Ovary (tissue), 10 donors: ENCODE measurements at places on chromosomes 12 and 14.

DNA sequence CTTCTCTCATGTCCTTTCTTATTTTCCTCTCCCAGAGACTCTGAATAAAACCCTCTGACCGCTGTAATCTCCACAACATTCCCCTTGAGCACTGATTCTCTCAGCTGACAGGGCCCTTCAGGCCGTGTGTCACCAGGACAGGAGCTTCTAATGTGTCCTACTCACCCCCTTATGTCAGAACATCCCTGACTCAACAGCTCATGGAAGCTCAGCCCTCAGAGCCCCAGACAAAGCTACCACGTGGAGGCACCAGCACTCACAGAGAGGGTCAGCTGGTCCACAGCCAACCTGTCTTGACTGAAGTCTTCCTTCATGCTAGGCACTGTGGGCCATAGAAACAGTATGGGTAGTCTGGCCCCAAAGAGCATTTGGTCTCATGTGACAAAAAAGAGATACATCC, 49.8 kb downstream of the SMUG1 start:
- no peaks in the 10 kb centered on the region for H3K36me3 ChIP-seq
- no peak for DNase-seq
- no peak overlapping the region for H3K27ac ChIP-seq
- H3K27me3 ChIP-seq: no peaks in the 10 kb centered on the region

DNA sequence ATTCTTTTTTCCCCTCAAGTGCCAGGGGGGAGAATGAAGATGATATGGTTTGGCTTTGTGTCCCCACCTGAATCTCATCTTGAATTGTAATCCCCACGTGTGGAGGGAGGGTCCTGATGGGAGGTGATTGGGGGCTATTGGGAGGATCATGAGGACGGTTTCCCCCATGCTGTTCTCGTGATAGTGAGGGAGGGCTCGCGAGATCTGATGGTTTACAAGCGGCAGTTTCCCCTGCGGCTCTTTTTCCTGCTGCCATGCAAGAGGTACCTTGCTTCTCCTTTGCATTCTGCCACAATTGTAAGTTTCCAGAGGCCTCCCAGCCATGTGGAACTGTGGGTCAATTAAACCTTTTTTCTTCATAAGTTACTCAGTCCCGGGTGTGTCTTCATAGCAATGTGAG, 173.7 kb downstream of the CAND1 start:
- DNase-seq: no peak
- no peak overlapping the region for H3K27ac ChIP-seq
- H3K36me3 ChIP-seq: no peaks in the 10 kb centered on the region
- H3K27me3 ChIP-seq: no peaks in the 10 kb centered on the region
- H3K4me3 ChIP-seq: no peak overlapping the region
- peaks cover 2% of the 10 kb centered on the region for H3K4me1 ChIP-seq

DNA sequence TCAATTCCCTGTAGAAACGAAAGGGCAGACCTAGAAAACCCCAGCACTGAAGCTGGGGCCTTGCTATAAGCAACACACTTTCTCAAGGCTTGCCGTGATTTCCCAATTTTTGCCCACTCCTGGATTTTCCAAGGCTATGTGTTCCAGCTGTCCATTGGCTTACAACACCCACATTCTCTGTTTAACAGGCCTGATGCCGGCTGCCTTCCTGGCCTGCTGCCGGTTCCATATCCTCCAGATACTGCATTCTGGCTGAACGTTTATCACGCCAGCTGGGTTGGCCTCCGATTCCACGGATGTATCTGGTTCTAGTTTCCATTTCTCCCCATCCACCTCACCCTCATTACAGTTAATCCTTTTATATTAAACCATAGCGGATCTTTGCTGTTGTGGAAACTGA, 2.0 kb upstream of the PCNX1 start:
- H3K36me3 ChIP-seq: no peaks in the 10 kb centered on the region
- DNase-seq: peak; percentile 74
- no peaks in the 10 kb centered on the region for H3K27me3 ChIP-seq
- peak overlapping the region; percentile 92 for H3K27ac ChIP-seq
- no peak overlapping the region for H3K4me3 ChIP-seq
- peaks cover 13% of the 10 kb centered on the region for H3K4me1 ChIP-seq

DNA sequence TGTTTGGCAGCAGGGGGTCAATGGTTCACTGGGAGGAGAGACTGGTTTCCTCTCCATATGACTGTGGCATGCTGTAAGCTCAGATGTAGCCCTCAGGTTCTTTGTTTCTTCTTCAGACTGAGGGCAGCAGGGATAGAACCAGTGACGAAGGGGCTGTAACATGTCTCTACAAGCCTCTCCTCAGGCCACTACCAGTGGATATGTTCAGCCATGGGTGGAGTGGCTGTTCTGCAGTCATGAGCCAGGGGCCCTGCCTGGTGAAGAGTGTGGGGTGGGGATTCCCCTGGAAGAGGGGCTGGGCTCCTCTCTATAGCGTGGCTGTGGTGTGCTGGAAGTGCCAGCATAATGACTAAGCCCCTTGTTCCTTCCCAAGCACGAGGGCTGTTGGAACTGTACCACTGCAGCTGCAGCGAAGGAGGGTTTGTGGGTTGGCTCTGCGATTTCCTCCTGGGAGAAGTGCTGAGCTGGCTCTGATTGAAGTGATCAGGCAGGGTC, 55.8 kb downstream of the CMAS start:
- no peaks in the 10 kb centered on the region for H3K27me3 ChIP-seq
- no peak for DNase-seq
- no peak overlapping the region for H3K4me3 ChIP-seq
- no peaks in the 10 kb centered on the region for H3K4me1 ChIP-seq
- H3K36me3 ChIP-seq: no peaks in the 10 kb centered on the region

DNA sequence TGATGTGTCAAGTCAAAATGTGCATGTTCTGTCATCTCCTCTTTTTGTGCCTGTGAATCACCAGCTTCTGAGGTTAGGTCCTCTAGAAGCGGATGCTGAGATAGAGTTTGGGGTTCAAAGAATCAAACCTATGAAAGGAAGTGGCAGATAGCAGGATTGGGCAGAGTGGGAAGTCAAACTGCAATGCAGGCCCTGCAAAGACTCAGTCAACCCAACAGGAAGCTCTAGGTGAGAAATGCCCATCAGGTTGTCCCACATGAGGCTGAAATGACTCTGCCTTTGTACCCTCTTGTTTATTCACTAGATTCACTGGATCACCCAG, 4.5 kb upstream of the MIA2 start:
- H3K36me3 ChIP-seq: no peaks in the 10 kb centered on the region
- no peak for DNase-seq
- no peaks in the 10 kb centered on the region for H3K4me1 ChIP-seq
- H3K27ac ChIP-seq: no peak overlapping the region
- H3K4me3 ChIP-seq: no peak overlapping the region

GRCh38 chr12:5884285-5884684, 60.8 kb downstream of the ANO2 start:
- H3K27me3 ChIP-seq: no peaks in the 10 kb centered on the region
- H3K27ac ChIP-seq: no peak overlapping the region
- no peak overlapping the region for H3K4me3 ChIP-seq
- no peaks in the 10 kb centered on the region for H3K36me3 ChIP-seq
- H3K4me1 ChIP-seq: no peaks in the 10 kb centered on the region
- DNase-seq: no peak

GRCh38 chr12:95169368-95169767, 47.9 kb downstream of the FGD6 start:
- H3K36me3 ChIP-seq: no peaks in the 10 kb centered on the region
- no peaks in the 10 kb centered on the region for H3K27me3 ChIP-seq
- H3K4me1 ChIP-seq: peaks cover 5% of the 10 kb centered on the region
- no peak overlapping the region for H3K27ac ChIP-seq

DNA sequence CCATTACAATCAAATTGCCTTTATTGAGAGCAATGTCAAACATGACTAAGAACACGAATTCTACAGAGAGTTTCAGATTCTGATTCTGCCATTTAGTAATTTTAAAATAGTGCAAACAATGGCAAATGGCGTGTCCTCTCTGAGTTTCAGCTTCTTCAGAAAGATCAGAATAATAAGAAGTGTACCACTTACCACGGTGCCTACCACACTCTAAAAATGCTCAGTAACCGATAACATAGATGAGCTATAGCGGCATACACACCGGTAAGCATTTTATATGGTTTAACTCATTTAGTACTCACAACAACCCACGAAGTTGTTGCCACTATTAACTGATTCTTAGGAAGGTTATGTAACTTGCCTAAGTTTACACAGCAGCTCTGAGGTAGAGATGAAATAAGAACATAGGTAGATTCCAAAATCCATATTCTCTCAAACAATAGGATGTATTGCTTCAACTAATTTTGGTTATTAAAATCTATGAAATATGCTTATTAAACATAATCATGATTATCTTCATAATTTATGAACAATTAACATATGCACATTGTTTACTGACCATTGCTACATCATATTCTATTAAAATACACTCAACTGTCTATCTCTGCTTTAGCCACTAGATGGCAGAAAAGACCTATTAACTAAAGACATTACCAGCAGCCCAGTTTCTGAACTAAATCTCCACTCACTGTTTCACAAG, 38.3 kb downstream of the SLC6A15 start:
- DNase-seq: no peak
- no peaks in the 10 kb centered on the region for H3K27me3 ChIP-seq
- no peaks in the 10 kb centered on the region for H3K36me3 ChIP-seq
- H3K4me1 ChIP-seq: no peaks in the 10 kb centered on the region
- H3K4me3 ChIP-seq: no peak overlapping the region

GRCh38 chr12:116927244-116927940, 16.6 kb downstream of the FBXW8 start:
- no peaks in the 10 kb centered on the region for H3K27me3 ChIP-seq
- H3K4me1 ChIP-seq: peaks cover 3% of the 10 kb centered on the region
- no peak overlapping the region for H3K27ac ChIP-seq
- H3K4me3 ChIP-seq: no peak overlapping the region

DNA sequence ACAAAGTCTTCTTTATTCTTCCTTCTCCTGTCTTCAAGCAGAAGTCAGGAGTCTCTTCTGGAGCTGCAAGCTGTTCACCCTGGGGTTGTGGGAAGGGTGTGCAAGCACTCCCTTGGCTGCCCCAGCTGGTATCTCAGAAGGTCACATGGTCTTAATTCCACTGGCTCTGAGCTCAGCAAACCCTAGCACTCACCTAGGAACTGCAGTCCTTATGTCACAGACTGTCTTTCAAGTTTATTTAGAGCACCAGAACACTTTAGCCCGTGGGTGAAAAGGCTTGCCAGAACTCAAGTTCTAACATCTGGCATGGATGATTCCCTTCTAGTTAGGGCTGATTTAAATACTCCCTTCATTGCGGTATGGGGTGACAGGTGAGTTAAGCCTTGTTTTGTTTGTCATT, 379.0 kb downstream of the CCER1 start:
- H3K4me1 ChIP-seq: no peaks in the 10 kb centered on the region
- no peaks in the 10 kb centered on the region for H3K27me3 ChIP-seq
- no peak overlapping the region for H3K4me3 ChIP-seq
- no peak for DNase-seq

- H3K4me3 ChIP-seq: peak overlapping the region; percentile 85
- no peaks in the 10 kb centered on the region for H3K36me3 ChIP-seq
- no peaks in the 10 kb centered on the region for H3K4me1 ChIP-seq
- H3K27ac ChIP-seq: peak overlapping the region; percentile 73
- peak; percentile 46 for DNase-seq
- no peaks in the 10 kb centered on the region for H3K27me3 ChIP-seq
Observed at GRCh38 chr12:95548056-95548538, 3.2 kb downstream of the USP44 start.

- no peaks in the 10 kb centered on the region for H3K4me1 ChIP-seq
- H3K27me3 ChIP-seq: no peaks in the 10 kb centered on the region
- no peaks in the 10 kb centered on the region for H3K36me3 ChIP-seq
- no peak overlapping the region for H3K27ac ChIP-seq
- no peak overlapping the region for H3K4me3 ChIP-seq
- no peak for DNase-seq
Observed at GRCh38 chr14:79564371-79564770, 646.9 kb downstream of the DIO2 start.

DNA sequence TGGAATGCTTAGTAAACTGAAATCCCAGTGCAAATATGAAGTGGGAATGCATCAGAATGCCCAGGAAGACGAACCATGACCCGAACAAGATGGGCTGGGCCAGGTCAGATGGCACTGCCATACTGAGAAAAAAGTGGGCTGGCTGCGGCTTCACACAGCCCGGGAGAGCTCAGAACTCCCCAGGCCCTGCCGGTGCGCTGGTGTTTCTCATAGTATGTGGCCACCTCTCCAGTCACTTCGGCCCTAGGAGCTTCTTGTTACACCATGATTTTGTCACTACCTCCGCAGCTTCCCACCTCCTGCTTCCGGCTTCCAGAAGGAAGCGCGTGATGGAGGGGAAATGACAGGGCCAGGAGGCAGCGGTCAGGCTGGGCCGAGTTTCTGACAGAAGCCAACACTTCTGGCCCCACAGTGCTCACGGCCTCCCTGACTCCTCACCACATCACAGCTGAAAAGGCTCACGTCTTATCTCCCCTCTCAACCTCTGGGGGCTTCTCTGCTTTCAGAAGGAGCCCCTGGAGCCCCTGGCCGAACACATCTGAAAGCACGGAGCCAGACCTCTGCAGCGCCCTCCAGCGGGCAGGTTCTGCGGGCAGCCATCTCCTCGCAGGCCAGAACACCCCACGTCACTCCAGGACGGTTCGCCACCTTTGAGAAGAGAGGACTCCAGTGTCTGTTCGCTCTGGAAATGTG, 30.7 kb downstream of the DAD1 start:
- H3K27ac ChIP-seq: no peak overlapping the region
- H3K4me3 ChIP-seq: no peak overlapping the region
- DNase-seq: no peak
- no peaks in the 10 kb centered on the region for H3K36me3 ChIP-seq
- H3K4me1 ChIP-seq: no peaks in the 10 kb centered on the region

- peaks cover 29% of the 10 kb centered on the region for H3K4me1 ChIP-seq
- no peak overlapping the region for H3K27ac ChIP-seq
- DNase-seq: no peak
Observed at GRCh38 chr14:103727313-103727980, 11.8 kb downstream of the ZFYVE21 start.

DNA sequence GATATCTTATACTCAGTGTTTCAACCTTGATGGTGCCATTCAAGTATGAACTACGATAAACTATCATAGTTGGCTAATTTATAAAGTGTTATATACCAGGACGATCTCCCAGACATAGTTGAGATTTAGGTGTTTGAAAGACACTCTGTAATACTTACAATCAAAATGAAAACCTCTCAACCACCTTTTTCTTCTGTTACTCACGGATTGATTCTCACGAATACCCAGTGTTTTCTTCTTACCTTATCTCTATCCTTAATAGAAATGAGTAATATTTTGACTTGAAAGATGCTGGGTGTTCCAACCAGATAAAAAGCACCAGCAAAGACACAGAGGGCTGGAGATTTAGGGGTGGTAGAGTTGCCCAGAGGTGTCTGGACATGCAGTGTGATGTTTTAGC, 169.9 kb downstream of the PTCSC3 start:
- H3K36me3 ChIP-seq: no peaks in the 10 kb centered on the region
- H3K27me3 ChIP-seq: no peaks in the 10 kb centered on the region
- no peak for DNase-seq
- no peaks in the 10 kb centered on the region for H3K4me1 ChIP-seq
- no peak overlapping the region for H3K27ac ChIP-seq
- no peak overlapping the region for H3K4me3 ChIP-seq

- no peak overlapping the region for H3K27ac ChIP-seq
- H3K4me3 ChIP-seq: no peak overlapping the region
- H3K27me3 ChIP-seq: no peaks in the 10 kb centered on the region
- H3K4me1 ChIP-seq: no peaks in the 10 kb centered on the region
Observed at GRCh38 chr12:26347300-26347699, 151.9 kb downstream of the SSPN start.
